A549 treated with dexamethasone at 1 μM for 4 hours (cell line): ENCODE measurements at places on chromosomes 6 and 20. TPM values are rescaled to one million over a fixed set of nuclear protein-coding genes. Genes with fewer than 3 reads are reported as not detected.

Gene NELFE
- total RNA-seq, result 81.5 to 99.5 TPM (median 85.1 TPM) in 5 replicates

Gene SEL1L2
- total RNA-seq, result not detected in 5 replicates

Gene PTGIS
- 0.02 to 0.07 TPM (median 0.06 TPM) in 3 of 5 replicates, not detected in the others for total RNA-seq

Gene TFAP2A
- total RNA-seq, result 7.0 to 11.4 TPM (median 10.4 TPM) in 5 replicates

Gene DEFB128
- total RNA-seq, result not detected in 5 replicates

Gene ZSCAN9
- 6.2 to 7.1 TPM (median 6.8 TPM) in 5 replicates for total RNA-seq

Gene KCNQ5
- 1.0 to 1.6 TPM (median 1.4 TPM) in 5 replicates for total RNA-seq

Gene SLC17A1
- 0.09 TPM in 1 of 5 replicates, not detected in the others for total RNA-seq

Gene MUC21
- total RNA-seq, result 0.02 TPM in 1 of 5 replicates, not detected in the others

Gene SLC22A2
- 0.04 to 0.15 TPM (median 0.06 TPM) in 3 of 5 replicates, not detected in the others for total RNA-seq

Gene GLP1R
- total RNA-seq, result not detected in 5 replicates

Gene TFB1M
- total RNA-seq, result 8.0 to 8.7 TPM (median 8.2 TPM) in 5 replicates

Gene COL21A1
- 0.42 to 1.6 TPM (median 0.64 TPM) in 5 replicates for total RNA-seq

Gene ADGB
- not detected in 5 replicates for total RNA-seq

Gene SERINC3
- 72.9 to 97.7 TPM (median 89.1 TPM) in 5 replicates for total RNA-seq

Gene CNR1
- total RNA-seq, result 1.2 to 2.0 TPM (median 1.7 TPM) in 5 replicates

Gene SCRT2
- 0.04 TPM in 1 of 5 replicates, not detected in the others for total RNA-seq

Gene PHACTR1
- total RNA-seq, result 0.01 to 0.02 TPM in 2 of 5 replicates, not detected in the others

Gene SLC35B2
- 51.2 to 63.5 TPM (median 59.5 TPM) in 5 replicates for total RNA-seq

Gene TREM2
- 0.08 TPM in 1 of 5 replicates, not detected in the others for total RNA-seq

Gene POM121L2
- total RNA-seq, result 0.02 TPM in 1 of 5 replicates, not detected in the others

Gene LTB
- total RNA-seq, result 0.20 to 0.46 TPM (median 0.32 TPM) in 5 replicates

Gene TFAP2C
- 11.1 to 14.9 TPM (median 12.9 TPM) in 5 replicates for total RNA-seq

Gene AVP
- total RNA-seq, result not detected in 5 replicates

Gene IRF4
- 0.23 to 0.64 TPM (median 0.35 TPM) in 5 replicates for total RNA-seq

Gene KHDC1L
- total RNA-seq, result 0.25 to 0.41 TPM (median 0.28 TPM) in 3 of 5 replicates, not detected in the others

Gene CUL9
- total RNA-seq, result 6.1 to 9.7 TPM (median 9.2 TPM) in 5 replicates

Gene CYP21A2
- 0.09 TPM in 1 of 5 replicates, not detected in the others for total RNA-seq

Gene LPA
- 0.08 to 0.21 TPM (median 0.14 TPM) in 5 replicates for total RNA-seq

Gene RUNX2
- total RNA-seq, result 1.4 to 1.9 TPM (median 1.6 TPM) in 5 replicates

Gene COL11A2
- 0.51 to 0.91 TPM (median 0.81 TPM) in 5 replicates for total RNA-seq

Gene PDRG1
- total RNA-seq, result 23.8 to 27.1 TPM (median 25.6 TPM) in 5 replicates

Gene SRSF12
- 1.8 to 2.9 TPM (median 2.2 TPM) in 5 replicates for total RNA-seq

Gene ABCC10
- 4.4 to 10.1 TPM (median 9.4 TPM) in 5 replicates for total RNA-seq

Gene KHDRBS2
- total RNA-seq, result not detected in 5 replicates

Gene PLEKHG1
- 0.39 to 0.75 TPM (median 0.65 TPM) in 5 replicates for total RNA-seq

Gene RBBP8NL
- 1.0 to 2.1 TPM (median 1.2 TPM) in 5 replicates for total RNA-seq

Gene PROCR
- total RNA-seq, result 121 to 148 TPM (median 145 TPM) in 5 replicates

Gene TAAR6
- not detected in 5 replicates for total RNA-seq

Gene PRICKLE4
- total RNA-seq, result 0.33 to 1.1 TPM (median 0.78 TPM) in 5 replicates

Gene CEP250
- total RNA-seq, result 14.4 to 32.7 TPM (median 27.2 TPM) in 5 replicates

Gene TOMM34
- 38.3 to 42.4 TPM (median 39.4 TPM) in 5 replicates for total RNA-seq

Gene SPDEF
- 1.1 to 2.5 TPM (median 1.7 TPM) in 5 replicates for total RNA-seq

Gene DOK5
- total RNA-seq, result not detected in 5 replicates

Gene HLA-DPA1
- 0.09 to 0.11 TPM in 2 of 5 replicates, not detected in the others for total RNA-seq

Gene C6orf163
- total RNA-seq, result 0.09 to 0.32 TPM (median 0.22 TPM) in 5 replicates

Gene NFKBIL1
- 8.9 to 13.0 TPM (median 12.2 TPM) in 5 replicates for total RNA-seq

Gene NOX3
- not detected in 5 replicates for total RNA-seq

Gene MATN4
- 0.03 to 0.14 TPM (median 0.07 TPM) in 5 replicates for total RNA-seq

Gene GSTA3
- not detected in 5 replicates for total RNA-seq
